ENCODE measurements at places on chromosomes 7 and 10.

- DNase-seq, result no peak
Observed at GRCh38 chr10:130913844-130914243, 397.7 kb downstream of the TCERG1L start.

GRCh38 chr10:47023237-47024045 is 112.2 kb downstream of the PTPN20 start:
- DNase-seq, result no peak

DNA sequence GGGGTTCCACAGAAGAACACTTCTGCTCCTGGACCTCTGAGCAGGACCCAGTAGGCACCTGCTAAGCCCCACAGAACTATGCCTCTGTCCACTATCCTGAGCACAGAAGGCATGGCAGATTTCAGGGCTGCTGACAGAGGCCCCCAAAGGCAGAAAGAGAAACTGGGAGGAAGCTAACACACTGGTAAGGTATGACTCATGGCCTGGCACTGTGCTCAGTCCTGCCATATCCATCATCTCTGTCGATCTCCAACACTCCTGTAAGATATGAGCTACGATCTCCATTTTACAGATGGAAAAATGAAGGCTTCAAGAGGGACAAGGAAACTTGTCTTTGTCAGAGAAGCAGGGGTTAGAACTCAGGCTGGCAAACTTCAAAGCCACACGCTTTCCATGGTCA is 62.2 kb downstream of the GRID1 start:
- DNase-seq, result no peak

- DNase-seq, result no peak
Observed at GRCh38 chr7:17168416-17168815, 130.0 kb upstream of the AHR start.

DNA sequence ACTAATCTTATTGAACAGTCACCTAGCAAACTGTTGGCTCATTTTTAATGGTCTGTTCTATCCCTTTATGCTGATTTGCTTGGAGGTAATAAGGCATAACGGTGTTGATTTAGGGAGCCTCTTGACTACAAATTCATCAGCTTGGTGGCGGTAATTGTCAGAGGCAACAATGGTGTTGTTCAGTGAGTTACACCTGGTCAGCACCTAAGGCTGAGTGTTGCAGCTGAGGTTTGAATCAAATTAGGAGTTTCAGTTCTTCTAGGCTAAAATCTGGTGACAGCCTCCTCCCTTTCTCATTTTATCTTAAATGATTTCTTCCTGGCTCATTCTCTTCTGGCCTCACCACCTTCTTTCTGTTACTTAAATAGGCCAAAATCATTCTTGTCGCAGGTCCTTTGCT is 42.3 kb upstream of the SP8 start:
- DNase-seq, result no peak

GRCh38 chr7:17940951-17941431 is 697 bp upstream of the SNX13 start:
- DNase-seq, result no peak

GRCh38 chr7:22653951-22654350 is 73.0 kb upstream of the IL6 start:
- no peak for DNase-seq

GRCh38 chr7:132782777-132783640 is 206.7 kb upstream of the PLXNA4 start:
- DNase-seq, result no peak

DNA sequence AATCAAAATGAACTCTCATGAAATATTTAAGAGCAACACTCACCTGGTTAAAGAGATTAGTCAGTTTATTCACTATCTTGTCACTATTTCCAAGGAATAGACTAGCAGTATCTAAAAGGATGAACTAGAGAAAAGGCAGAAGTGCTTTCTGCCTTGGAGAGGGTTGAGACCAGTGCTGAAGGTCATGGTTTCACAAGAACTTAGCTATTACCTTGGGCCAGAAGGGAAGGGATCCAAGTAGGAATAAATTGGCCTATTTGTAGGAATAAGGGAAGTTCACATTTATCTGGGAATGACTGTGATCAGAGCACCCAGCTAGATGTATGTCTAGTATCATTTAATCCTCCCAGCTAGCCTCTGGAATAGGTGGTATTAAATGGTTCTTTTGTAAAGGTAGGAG is 347.2 kb downstream of the LRMDA start:
- DNase-seq, result no peak

DNA sequence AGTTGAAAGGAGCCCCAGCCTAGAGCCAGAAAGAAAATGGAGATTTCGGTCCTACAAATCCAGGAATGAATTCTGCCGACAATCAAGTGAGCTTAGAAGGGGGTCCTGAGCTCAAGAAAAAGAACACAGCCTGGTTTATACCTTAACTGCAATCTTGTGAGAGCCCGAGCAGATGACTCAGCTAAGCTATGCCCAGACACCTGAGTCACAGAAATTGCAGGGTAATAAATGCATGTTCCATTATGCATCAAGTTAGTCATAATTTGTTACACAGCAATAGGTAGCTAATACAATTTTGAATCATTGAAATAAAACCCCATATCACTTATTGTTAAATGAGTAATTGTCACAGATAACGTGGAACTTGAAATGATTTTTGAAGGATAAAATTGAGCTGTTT is 111.8 kb upstream of the FOXP2 start:
- no peak for DNase-seq

All from WTC11 (cell line).